ENCODE measurements at places on chromosomes 1 and 21.

DNA sequence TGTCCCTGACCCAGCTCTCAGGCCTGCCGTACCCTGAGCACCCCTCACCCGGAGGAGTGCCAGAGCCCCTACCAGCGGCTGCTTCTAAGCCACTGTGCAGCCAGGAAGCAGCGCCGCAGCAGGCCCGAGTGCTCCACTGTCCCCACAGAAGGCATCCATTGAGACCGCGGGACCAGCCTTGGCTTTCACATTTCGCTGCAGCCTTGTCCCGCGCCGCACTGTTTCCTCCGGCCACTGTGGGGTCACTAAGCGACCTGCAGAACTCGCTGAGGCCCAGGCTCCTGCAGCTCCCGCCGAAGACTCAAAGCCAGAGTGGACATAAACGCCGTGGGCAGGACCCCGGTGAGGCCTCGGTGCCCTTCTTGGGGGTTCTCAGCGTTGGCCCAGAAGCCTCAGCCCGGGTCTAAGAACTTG is 3.0 kb downstream of the ALX3 start:
- DNase-seq = no peak

- DNase-seq = no peak
Observed at GRCh38 chr1:117644696-117645311, 39.0 kb downstream of the TENT5C start.

DNA sequence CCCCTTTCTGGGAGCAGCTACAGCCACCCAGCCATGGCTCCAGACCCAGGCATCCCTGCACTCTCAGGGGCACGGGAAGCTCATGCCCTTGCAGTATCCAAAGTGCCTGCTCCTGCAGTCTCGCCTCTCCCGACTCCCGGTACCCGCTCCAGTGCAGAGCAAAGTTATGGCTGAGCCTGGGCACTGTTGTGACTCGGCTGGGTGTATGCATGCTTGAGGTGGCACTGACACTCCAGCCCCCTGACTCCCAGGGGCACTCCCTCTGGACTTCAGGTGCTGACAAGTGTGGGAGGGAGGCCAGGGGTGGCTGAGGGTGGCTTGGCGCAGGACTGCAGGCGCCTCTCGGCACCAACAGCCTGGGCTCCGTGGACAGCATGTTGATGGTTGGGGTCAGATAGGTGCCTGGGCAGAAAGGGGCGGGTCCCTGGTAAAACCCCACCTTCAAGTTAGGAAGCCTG is 580.1 kb upstream of the ADGRL2 start:
- no peak for DNase-seq

- no peak for DNase-seq
Observed at GRCh38 chr1:92653605-92654381, 131.1 kb downstream of the EVI5 start.

GRCh38 chr1:230641900-230642262 is 400 bp upstream of the COG2 start:
- no peak for DNase-seq

DNA sequence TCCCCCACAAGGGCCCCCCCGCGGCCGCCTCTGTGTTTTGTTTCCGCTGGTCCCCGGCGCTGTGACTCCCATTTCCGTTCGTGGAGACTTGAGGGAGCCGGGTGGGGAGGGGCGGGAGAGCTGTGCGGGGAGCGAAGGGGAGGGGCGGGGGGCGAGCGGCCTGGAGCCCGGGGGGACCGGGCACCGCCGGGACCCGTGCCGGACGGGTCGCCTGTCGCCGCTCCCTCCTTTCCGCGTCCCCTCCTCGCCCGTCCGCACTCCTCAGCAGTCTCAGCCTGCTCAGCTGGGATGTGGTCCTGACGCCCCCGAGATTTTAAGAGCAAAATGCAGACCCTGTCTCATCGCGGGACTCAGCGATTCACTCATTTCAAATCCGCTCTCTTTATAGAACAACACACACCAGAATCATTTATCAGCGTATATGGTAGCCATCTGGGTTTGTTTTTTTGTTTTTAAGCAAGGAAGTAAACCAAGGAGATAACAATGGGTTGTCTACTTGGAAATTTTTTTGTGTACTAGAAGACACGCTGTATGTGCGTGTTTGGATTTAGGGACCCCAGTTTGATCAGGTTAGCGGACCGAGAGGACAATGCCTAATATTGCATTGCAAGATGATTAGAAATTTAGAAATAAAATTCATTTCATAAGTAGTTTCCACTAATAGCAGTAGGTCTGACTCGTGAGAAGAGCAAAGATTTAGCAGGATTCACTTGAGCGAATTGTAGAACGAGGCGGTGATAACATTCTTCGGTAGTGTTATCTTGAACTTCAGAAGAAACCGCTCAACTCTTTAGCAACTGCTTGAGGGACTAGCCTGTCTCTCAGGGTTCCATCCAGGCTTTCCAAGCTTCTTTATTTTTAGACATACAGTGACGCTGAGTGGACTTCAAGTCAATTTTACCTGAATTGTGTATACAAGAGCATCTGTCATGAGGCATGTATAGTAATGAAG is 1.1 kb downstream of the GABPA start:
- no peak for DNase-seq

DNA sequence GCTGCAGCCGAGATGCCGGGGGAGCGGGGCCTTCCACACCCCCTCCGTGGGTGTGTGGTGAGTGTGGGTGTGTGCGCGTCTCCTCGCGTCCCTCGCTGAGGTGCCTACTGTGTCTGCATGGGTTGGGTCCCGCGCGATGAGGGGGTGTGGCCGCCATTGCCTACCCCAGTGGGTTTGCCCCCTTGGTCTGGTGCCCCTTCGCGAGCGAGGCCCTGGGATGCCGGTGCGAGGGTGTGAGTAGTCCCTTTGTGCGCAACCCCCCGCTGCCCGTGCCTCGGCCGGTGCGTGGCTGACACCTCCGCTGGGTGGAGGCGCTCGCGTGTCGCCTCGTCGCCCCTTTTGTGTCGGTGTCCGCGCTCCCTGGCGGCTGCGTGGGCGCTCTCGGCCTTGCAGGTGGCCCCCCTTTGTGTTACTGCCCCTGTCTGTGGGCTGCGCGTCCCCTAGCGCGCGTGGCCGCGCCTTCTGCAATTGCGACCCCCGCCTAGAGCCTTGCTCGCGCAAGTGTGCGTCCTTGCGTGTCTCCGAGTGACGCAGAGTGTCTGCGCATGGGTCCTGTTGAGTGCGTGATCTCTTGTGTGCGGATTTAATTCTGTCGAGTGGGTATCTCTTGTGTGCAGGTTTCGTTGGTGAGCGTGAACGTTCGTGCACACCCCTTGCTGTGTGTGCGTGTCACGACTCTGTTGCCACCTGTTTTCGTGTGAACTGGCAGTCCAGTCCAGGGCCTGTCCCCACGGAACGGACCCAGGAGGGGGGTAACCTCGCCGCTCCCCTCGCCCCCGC is 553 bp downstream of the TTC3 start:
- peak; percentile 42 for DNase-seq

DNA sequence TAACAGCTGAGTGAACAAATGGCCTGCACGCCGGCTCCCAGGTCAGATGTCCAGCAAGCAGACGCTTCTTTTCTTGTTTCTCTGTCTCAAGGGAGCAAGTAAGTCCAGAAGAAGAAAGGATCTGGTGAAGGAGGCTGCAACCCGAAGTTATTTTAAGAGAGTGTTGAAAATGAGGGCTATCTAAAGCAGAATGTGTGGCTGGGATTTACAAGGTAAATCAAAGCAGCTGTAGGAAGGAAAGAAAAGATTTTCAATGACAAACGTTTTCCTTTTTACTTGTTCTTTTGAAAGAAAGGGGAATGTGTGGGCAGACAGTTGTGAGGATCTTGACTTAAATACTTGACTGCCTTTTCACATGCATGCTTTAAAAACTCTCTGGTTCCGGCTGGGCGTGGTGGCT is 311.5 kb downstream of the KIF26B start:
- DNase-seq = no peak

DNA sequence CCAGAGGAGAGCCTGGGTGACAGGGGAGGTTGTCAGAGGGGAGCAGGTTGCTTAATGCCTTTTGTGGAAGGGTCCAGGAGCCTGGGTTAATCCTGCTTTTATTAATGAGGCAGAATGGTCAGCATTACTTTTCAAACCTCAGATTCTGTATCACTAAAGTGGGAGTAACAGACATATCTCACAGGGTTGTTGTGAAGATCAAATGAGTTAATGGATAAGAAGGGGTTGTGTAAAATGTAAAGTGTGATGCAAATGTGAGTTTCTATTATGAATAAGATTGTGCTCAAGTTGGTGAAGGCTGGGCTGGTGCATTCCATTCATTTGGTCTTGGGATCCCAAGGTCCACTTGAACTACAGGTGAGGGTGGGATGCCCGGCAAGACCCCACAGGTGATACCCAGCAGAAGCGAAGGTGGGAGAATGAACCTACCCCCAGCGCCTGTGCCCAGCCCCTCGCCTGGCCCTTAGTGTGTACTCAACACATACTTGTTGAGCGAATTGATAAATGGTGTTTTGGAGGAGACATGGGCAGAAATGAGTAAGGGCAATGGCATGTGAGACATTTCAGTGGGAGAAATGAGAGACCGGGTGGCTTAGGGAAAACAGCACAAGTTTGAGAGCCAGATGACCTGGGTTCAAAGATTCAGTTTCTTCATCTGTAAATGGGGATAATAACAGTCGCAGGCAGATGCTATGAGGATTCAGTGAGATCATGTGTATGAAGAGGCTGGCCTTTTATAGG is 6.2 kb downstream of the SLC26A9 start:
- no peak for DNase-seq

DNA sequence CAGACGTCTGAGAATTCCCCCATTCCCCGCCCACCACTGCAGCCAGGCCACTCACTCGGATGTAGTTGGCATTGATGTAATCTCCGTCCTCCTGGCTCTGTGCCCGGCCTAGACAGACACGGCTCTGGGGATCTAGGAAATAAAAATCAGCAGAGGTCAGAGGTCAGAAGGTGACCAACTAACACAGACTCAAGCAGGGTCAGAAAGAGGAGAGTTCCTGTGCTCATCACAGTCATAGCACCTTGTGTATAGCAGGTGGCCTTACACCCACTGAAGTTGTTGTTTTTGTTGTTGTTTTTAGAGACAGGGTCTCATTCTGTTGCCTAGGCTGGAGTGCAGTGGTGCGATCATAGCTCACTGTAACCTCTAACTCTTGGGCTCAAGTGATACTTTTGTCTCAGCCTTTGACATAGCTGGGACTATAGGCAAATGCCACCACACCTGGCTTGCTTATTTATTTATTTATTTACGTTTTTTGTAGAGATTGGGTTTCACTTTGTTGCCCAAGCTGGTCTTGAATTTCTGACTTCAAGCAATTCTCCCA is 4.9 kb downstream of the PTPN7 start:
- no peak for DNase-seq

GRCh38 chr1:6918186-6918924 is 133.1 kb downstream of the CAMTA1 start:
- DNase-seq = no peak

DNA sequence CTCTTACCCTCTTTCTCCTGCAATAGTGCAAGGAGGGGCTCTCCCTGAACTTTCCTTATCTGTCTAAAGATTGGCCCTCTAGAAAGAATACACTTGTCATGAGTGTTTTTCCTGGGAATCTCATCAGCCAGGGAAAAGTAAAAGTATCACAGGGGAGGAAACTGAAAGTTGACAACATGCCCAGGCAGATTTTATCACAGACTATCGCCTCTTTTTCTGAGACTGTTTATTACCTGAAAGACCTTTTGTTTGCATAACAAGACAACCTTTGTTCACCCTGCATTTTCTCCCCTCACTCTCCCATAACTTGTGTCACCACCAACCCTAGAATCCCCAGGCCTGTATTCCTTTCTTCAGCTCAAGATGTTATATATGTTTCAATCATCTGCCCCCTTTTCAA is 794.7 kb upstream of the ADAMTS5 start:
- DNase-seq = no peak

GRCh38 chr1:183293241-183293640 is 107.2 kb downstream of the LAMC2 start:
- DNase-seq = no peak

DNA sequence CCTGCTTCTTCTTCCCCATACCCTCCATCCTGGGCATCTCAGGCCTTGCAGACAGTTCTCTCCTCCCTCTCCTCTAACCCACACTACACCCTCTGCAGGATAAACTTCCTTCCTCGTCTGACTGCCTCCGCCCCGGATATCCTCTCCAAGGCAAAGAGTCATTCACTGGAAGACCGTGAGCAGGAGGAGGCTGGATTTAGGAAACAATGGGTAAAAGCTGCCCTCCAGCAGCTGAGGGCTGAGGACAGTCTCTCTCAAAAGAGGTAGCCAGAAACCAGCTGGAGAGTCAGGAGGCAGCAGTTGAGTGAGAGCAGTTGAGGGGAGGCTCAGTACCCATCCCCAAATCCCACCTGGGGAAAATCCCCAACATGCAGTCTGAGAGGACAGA is 1.4 kb downstream of the CSRP1 start:
- no peak for DNase-seq

- DNase-seq = no peak
Observed at GRCh38 chr1:113146242-113147072, 73.5 kb downstream of the LRIG2 start.

GRCh38 chr1:201568859-201569294 is 29.9 kb downstream of the NAV1 start:
- DNase-seq = no peak

DNA sequence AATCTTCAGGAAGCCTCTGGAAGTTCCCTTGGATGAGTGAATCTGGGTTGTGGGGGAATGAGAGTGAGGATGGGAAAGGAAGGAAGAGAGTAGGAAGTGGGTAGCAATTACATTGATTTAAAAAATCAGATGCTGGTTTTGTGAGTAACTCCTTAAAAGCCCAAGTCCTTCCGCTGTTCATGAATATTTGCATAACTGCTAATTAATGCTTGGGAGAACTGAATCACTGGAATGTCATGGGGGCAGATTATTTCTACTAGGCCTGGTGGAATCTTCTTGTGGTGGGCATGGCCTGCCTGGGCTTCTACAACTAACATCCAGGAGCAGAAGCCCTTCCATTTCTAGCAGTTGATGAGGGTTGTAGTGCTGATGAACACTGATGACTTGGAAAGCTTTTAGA is 52.7 kb downstream of the FASLG start:
- DNase-seq = no peak

GRCh38 chr1:182563095-182563494 is 26.0 kb downstream of the RNASEL start:
- DNase-seq = no peak

GRCh38 chr1:117565076-117565556 is 40.7 kb upstream of the TENT5C start:
- no peak for DNase-seq

- DNase-seq = no peak
Observed at GRCh38 chr1:193040011-193040410, 19.1 kb downstream of the UCHL5 start.

DNA sequence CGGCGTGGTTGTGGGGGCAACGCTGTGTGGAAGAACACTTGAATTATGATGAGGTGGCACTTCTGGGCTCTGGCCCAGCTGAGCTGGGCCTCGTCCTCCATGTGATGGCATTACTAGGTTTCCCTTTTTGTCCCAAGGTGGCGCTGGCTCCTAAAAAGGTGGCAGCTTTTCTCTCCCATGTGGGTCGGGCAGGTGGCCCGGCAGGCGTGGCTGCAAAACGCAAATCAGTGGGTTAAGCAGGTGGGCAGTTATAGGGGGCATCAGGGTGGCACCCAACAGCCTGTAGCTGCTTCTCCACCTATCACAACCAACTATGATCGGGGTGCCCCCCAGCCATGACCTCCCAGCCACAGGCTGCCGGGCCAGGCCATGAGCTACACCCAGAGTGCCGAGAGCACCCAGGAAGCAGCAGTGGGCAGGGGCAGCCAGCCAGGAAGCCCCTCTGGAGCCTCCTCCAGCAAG is 59.6 kb downstream of the KCNAB2 start:
- no peak for DNase-seq

Measured in germinal center (tissue), 1 donor.